ENCODE measurements at places on chromosomes 13 and 19. TPM values are rescaled to one million over a fixed set of nuclear protein-coding genes. Genes with fewer than 3 reads are reported as not detected.

Gene WASF3
- 18.5 TPM for total RNA-seq

GRCh38 chr19:10872546-10873107, 1.3 kb downstream of the CARM1 start:
- DNase-seq: no peak

DNA sequence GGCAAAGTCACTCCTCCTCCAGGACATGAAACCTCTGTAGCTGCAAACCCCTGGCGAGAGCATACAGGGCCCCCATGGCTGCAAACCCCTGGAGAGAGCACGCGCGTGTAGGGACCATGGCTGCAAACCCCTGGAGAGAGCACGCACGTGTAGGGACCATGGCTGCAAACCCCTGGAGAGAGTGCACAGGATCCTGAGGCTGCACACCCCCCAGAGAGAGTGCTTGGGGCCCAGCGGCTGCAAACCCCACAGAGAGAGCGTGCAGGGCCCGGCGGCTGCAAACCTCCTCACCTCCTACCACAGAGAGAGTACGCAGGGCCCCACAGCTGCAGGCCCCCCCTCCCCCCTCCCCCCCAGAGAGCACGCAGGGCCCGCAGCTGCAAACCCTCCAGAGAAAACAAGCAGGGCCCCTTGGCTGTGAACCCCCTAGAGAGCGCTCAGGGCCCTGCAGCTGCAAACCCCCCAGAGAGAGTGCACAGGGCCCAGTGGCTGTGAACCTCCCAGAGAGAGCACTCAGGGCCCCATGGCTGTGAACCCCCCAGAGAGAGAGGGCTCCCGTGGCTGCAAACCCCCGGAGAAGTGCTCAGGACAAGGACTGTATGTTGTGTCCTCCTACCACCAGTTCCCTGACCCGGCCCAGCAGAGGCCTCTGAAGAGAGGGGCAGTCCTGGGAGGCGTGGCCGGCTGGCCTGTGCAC, 7.3 kb downstream of the ADPRHL1 start:
- DNase-seq: no peak

DNA sequence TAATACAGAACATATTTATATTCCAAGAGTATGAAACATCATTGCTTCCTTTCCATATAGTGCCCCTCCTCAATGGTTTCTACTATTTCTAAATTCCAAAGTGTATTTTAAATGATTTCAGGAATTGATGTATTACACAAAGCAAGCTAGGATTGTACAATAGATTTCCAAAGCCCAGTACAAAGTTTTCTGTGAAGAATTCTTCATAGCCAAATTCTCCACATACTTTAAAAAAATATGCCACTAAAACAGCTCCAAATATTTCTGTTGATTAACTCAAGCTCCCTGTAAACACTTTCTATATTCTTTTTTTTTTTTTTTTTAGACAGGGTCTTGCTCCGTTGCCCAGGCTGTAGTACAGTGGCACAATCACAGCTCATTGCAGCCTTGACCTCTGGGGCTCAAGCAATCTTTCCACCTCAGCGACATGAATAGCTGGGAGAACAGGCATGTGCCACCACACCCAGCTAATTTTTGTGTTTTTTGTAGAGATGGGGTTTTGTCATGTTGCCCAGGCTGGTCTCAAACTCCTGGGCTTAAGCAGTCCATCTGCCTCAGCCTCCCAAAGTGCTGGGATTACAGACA, 50.6 kb downstream of the ELF1 start:
- no peak for DNase-seq

DNA sequence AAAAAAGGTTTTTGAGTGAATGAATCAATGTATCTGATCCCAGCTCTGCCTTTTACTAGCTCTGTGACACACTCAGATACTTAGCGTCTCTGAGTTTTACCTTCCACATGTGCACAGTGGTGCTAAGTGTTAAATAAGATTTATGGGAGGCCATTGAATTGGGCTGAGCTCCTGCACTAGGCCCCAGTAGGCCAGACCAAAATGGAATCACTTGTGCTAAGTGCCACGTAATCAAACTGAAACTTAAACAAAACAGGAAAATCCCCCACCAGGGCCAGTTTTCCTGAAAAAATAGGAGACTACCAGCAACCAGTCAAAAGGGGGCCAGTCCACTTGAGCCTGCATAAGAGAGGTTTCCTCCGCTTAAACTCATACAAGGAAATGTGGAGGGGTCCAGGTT, 40.9 kb downstream of the GJA3 start:
- DNase-seq: no peak

Measured in kidney (tissue), 22 donors.